ENCODE measurements at places on chromosomes 4 and X.
A peak's percentile ranks its signal among the peaks of the same experiment; 100 is the strongest.

DNA sequence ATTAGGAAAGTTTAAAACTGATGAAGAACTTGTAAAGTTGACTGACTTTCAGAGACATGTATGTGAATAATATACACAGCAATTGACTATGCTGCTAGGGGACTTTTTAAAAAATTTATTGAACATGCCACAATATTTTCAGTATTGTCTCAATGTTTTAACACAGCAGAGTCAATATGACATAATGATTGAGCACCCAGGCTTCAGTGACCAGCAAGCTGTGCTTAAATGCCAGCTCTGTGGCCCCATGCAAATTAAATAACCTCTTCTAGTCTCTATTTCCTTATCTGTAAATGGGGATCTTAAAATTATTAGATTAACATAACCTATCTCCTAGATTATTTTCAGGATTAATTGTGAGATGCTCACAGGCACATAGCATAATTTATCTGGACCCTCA, 56.8 kb upstream of the TXK start:
- no peak for DNase-seq

- DNase-seq: no peak
These were observed 58.6 kb downstream of the PROM1 start for GRCh38 chr4:16025268-16025667.

- DNase-seq: no peak
These were observed 38.0 kb downstream of the MAGEE2 start for GRCh38 chrX:75746891-75747639.

GRCh38 chr4:174107746-174108354, 175.6 kb downstream of the FBXO8 start:
- DNase-seq: no peak

GRCh38 chrX:53746718-53747117, 60.2 kb upstream of the HUWE1 start:
- no peak for DNase-seq

DNA sequence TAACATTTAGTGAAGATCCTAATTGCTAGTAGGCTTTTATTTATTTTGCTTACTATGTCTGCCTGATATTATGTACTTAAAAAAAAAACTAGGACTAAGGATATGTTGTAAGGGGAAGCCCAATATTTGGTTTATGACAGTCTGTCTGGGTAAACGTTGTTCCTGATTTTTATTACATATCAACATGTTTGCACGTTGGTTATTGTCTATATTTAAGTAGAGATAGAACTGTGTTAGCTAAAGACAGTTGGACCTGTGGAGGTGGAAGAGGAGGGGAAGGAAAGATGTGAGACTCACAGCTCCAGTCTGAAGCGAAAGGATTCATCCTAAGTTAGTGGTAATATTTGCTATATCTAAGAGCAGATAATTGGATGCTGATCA, 90.3 kb downstream of the TMEM131L start:
- no peak for DNase-seq

DNA sequence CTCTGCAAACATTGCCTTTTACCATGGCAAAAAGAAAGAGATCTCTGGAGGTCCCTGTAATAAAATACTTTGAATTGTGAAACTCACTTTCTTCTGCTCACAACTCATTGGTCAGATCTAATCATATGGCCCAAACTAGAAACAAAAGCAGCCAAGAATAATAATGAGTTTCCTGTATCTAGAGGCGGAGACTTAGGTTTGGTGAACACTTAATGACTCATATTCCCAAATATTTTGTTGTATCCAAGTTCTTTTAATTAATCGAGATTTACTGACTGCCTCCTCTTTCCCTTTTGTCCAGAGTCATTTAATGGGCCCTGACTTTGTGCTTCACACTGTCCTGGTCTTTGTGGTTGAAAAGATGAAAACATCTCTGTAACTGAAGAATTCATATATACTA, 190.6 kb downstream of the CCSER1 start:
- DNase-seq: no peak

DNA sequence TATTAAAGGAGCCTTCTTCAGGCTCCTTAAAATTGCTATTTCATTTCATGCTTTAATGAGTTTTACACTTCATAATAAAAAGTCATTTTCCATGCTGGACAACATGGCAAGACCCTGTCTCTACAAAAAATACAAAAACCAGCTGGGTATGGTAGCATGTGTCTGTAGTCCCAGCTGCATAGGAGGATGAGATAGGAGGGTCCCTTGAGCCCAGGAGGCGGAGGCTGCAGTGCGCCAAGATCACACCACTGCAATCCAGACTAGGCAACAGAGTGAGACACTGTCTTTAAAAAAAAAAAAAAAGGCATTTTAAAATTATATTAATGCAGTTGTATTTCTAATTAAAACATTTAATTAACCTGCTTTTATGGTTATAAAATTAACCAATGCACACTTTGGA, 49.2 kb downstream of the PDS5A start:
- DNase-seq: no peak

DNA sequence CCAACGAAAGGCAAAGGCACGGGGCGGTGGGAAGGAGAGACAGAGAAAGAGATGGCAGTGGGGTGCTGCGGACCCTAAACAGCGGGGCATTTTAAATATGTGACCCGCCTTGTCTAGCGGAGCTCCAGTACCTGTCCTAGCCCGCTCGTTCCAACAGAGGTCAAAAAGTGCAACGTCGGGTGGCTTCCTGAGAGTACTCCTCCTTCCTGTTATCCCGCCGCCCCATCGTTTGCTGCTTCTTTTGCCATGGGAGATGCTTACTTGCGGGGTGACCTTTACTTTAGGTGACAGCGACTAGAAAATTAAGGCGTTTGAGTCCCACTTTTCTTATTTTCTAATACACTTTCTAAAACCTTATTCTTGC, 735 bp downstream of the NRK start:
- DNase-seq: no peak

DNA sequence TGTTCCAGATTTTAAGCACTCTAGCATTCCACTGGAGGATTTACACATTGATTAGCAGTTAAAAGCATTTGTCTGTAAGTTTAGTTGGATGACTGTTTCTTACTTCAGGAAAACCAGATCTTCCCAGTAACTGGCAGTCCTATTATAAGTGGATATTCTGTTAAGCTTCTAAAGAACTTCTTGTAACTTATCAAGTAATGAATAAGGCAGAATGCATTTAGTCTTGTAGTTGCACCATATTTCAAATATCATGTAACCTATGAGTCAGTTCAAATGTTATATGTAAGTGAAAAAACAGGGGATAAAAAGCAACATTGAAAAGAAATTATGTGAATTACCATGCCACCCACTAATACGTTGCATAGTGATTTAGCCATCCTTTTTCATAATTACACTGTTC, 30.2 kb upstream of the TENM3 start:
- DNase-seq: no peak

GRCh38 chr4:181938631-181939030, 304.6 kb upstream of the TENM3 start:
- DNase-seq: no peak

DNA sequence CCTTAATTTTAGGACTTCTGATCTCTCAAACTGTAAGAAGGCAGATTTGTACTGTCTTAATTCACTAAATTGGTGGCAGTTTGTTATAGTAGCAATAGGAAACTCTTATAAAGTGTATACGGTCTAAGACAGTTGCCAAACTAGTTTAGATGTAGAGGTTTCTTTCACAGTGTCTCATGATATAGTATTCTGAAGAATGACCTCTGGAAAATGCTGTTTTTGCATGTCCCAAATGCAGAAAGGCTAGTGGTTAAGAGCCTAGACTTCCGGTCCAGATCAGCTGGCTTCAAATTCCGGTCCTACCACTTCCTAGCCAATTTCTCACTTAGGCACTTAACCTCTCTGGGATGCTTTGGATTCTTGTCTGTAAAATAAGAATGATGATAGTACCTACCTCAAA, 538.5 kb downstream of the CENPC start:
- no peak for DNase-seq

- no peak for DNase-seq
These were observed 111.1 kb upstream of the GRPR start for GRCh38 chrX:16012250-16012649.

DNA sequence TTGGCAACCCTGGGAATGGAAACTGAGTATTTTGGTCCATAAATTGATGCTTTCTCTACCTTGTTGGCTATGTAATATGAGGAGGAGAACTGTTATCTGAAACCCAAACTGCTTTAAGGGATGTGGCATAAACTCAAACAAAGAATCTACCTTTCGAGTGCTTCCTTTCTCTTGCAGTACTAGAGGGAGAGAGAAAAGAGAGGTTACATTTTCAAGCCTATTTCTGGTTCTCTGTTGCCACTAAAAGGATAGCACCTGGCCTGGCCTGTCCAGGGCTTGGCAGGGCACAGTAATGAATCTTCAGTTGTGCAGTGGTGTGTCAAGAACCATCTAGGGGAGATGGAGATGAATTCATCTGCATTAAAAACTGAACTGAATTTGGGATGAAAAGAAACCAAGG, 308.6 kb downstream of the PTTG2 start:
- DNase-seq: no peak

GRCh38 chrX:12441381-12442128, 303.3 kb downstream of the FRMPD4 start:
- DNase-seq: no peak

DNA sequence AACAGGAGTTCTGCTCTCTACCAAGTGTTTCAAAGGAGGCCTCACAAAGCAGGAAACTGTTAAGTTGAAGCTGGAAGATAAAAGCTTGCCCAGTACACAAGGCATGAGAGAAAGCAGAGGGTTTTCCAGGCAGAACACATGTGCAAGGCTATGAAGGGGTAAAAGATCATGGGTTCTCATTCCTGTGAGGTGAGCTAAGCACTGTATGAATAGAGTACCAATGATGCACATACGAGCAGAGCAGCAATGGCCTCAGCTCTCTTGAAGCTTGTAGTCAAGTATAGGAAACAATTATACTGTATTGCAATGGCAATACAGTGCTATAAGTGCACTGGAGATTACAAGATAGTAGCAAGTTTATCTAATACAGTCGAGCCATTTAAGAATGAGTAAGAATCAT, 18.0 kb downstream of the TTC29 start:
- no peak for DNase-seq

DNA sequence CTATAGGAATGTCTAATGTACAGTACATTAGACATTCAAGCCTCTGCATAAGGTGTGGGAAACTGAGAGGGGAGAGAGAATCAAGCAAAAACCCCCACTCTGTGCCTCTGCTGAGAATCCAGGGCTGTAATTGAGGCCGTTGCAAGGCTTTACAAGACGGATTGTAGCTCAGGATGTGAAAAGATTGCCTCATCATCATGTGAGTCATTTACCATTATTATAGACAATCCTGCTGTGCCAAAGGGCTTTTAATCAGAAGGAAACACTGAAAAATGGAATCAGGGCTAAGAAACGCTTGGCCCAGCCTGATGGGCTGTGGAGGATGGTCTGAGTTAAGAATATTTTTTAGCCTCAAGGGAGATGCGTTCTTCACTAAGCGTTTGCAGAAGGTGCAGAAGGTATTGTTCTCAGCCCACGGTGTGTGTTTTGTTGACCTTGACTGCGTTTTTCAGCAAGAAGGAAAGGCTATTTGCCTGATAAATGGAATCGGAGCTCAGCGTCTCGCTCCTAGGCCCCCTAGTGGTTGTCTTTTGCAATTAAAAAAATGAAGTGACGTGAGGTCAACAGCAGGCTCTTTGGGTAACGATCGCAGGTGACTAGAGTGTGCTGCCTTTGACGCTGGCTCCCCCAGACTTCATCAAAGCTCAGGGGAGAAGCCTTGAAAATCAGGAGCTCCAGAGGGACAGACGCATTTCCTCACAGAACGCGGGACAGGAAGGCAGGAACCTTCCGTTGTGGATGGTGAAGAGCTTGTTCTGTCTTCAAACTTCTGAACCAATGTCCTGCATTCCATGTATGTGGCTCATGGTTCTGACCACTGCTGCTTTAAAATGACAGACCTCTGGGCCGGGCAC, 18.1 kb upstream of the CHRNA9 start:
- peak; percentile 59 for DNase-seq

DNA sequence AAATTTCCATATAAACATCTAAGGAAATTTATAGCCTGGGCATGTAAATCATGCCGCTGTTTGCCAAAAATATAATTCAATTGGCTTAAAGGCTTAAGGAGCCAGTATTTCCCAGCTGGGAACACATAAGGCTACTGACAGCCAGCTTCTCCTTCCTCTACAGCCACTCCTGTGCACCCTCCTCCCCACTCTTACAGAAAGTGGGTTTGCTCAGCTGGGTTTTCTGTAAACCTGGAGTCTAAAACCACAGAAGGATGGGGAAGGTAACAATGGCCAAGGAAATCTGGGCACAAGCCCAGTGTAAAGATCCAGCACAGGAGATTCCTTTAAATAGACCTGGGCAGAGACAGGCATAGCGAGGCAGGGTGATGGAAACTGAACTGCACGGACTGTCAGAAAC, 18.5 kb downstream of the ACSL1 start:
- DNase-seq: no peak

DNA sequence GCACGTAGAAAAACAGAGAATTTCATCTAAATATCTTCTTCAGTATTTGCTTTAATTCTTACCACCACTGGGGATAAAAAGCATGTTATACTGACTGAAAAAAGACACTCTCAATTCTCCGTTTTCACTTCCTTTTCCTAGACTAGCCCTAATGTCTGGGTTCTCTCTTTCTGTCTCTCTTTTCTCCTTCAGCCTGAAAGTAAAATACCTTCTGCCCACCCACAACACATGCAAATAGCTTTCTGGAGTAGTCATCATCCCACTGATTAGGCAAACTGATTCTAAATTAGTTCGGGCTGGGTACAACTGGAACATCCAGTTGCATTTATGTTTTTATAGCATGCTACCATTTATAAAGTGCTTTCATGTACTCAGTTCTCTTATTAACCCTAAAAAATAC, 142.4 kb upstream of the ANKRD50 start:
- no peak for DNase-seq

GRCh38 chr4:149914119-149915115, 98.8 kb upstream of the IQCM start:
- DNase-seq: no peak

DNA sequence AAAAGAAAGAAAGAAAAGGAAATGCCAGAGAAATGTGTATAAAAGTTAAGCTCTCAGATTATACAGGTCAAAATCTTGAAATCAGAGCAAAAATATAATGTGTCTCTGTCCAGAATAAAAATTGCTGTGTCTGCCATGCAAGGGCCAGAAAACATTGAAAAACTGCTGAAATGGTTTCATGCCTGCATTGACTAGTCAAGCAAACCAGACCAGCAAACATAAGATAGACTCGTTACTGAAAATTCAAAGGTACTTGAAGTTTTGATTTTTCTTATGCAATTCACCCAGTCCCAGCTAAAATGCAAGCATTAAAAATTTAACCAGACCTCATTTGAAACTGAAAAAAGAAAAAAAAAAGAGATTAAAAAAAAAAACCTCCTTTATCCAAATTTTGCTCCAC, 37.2 kb upstream of the NPFFR2 start:
- DNase-seq: no peak

- DNase-seq: no peak
These were observed 5.0 kb downstream of the NAF1 start for GRCh38 chr4:163161536-163162205.
